ENCODE measurements at places on chromosomes 13 and 19.

DNA sequence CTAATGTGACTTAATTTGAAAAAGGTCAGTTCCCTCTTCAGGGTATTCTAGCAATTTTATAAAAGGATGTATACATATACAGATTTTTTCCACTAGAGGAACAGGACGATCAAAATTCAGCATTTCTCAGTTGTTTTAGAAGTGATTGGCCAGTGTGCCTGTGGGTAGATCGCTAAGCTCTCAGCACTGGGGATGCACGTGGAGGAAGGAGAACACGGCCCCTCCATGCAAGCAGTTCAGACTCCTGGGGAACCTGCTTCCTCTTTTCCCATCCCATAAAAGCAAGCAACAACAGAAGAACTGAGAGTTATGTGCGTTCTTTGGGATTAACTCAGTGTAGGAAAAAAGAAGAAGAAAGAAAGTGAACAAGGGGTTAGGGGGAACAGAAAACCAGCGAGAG, 328.8 kb downstream of the FOXO1 start:
- no peak for DNase-seq

GRCh38 chr13:103539265-103539664, 473.0 kb upstream of the SLC10A2 start:
- DNase-seq = no peak

- no peak for DNase-seq
Measured at GRCh38 chr13:94617389-94618000, 15.8 kb downstream of the GPR180 start.

DNA sequence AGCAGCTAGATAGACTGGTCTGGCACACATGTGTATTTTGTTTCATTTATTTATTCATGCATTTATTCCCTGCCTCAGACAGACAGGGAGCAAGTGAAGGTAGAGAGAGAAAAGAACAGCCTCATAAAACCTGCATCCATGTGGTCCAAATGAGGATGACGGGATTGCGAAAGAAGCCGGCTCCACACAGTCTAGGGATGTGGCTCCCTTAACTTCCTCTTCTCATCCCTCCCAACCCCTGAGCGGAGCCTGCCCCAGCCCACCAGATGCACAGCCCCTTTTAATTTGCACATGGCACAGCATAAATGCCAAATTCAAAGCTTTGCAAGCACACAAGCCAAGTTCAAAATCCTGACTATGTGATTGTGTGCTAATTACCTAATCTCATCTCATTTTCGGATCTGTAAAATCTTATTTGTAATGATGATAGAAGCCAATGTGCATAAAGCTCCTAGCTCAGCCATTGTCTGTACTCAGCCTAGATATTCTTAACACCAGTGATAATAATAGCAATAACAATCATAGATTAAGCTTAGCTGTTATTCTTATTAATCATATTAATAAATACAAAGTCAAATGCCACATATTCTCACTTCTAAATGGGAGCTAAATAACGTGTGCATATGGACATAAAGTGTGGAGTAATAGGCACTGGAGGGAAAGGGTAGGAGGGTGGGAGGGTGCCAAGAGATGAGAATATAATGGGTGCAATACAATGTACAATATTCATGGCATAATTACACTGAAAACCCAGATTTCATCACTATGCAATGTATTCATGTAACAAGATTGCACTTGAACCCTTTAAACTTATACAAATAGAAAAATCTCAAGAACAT, 156.3 kb downstream of the DCT start:
- DNase-seq = no peak

GRCh38 chr19:18423258-18424020, 4.2 kb downstream of the SSBP4 start:
- no peak for DNase-seq

DNA sequence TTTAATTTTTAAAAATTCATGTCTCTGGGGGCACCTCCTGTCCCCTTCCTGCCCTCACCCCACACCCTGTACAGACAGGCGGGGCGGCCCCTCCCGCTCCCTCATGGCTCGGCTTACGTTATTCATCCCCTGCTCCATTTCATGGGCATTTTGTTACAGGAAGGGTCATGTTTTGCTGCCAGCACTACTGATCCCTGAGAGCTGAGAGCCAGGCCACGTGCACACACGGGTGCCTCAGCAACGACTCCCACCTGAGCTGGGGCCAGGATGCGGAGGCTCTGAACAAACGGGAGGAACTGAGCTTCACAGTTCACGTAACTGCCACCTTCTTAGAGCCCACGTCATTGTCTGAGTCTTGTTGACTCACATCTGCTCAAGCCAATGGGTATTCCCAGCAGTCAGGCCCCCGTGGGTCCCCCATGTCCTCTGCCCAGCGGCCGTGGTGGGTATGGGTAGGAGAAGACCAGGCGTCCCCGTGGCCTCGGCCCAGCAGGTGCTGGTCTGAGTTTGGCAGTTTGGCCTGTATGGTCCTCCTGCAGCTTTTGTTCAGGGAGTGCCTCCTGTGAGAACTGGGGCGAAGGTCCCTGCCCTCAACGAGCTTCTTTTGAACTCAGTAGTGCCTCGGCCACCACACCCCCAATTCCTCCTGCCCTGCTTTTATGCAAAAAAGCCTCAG, 16.4 kb upstream of the TMEM255B start:
- DNase-seq = no peak

GRCh38 chr13:113491418-113491883, 940 bp upstream of the DCUN1D2 start:
- DNase-seq = no peak

Data from stimulated activated CD8-positive, alpha-beta memory T cell treated with anti-CD3 and anti-CD28 coated beads, Interleukin-15, amount 100 ng/mL, for 48 hours (primary cell).